ENCODE measurements at places on chromosomes 1 and 21.

- peak; percentile 46 for DNase-seq
Observed at GRCh38 chr1:110829955-110830553, 42.9 kb upstream of the CD53 start.

DNA sequence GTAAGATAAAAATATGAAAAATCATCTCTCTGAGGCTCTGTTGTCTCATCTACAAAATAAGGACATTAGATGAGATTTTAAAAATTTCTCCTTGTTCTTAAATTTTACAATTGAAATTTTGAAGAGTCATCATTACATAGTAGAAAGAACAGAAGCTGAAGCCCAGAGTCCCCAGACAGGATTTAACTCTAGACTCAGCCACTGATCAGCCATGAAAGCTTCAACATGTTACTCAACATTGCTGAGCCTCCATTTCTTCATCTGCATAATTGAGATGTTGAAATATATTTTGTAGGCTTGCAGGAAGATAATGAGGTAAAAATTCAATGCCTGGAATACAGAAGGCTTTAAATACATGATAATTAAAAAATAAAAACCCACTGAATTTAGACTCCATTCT lies 633.3 kb downstream of the LMO4 start:
- no peak for DNase-seq

GRCh38 chr1:178798232-178798861 lies 72.5 kb downstream of the ANGPTL1 start:
- no peak for DNase-seq

GRCh38 chr1:47174656-47175020 lies 15.2 kb downstream of the PDZK1IP1 start:
- DNase-seq = no peak

DNA sequence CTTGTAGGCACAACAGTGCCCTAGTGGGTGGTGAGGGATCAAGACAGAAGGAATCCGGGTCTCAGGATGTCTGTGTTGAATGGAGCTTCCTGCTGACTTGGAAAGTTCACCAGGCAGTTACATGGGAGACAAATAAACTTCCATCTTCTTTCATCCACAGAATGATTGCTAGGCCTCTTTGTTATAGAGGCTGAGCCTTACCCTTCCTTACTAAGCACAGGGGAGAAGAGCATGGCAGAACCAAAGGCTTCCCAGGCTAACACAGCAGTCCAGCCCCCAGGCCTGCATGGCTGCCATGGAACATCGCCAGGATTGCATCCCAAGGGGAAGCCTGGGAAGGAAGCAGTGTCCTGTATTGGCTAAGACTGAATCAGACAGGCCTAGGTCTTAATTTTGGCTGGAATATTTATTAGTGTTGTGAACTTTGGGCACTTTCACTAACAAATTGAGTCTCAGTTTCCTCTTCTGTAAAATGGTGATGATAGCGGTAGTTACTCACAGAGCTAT lies 18.7 kb downstream of the HEYL start:
- DNase-seq = no peak

DNA sequence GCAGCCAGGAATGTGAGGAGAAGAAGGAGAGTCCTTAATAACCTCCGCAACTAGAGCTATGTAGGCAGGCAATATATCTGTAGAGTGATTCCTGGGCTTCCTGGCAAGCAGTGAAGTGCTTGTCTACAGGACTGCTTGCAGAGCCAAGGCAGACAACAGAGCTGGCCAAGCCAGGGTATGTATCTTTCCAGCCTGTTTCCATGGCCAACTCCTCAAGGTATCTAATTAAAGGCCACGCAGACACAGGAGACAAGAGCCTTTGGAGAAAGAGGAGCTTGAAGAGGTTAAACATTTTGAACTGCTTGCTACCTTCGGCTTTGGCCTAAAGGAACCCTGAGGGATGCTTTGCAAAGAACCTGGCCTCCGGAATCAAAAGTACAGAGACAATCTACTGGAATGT lies 137.4 kb downstream of the PIGK start:
- DNase-seq = no peak

DNA sequence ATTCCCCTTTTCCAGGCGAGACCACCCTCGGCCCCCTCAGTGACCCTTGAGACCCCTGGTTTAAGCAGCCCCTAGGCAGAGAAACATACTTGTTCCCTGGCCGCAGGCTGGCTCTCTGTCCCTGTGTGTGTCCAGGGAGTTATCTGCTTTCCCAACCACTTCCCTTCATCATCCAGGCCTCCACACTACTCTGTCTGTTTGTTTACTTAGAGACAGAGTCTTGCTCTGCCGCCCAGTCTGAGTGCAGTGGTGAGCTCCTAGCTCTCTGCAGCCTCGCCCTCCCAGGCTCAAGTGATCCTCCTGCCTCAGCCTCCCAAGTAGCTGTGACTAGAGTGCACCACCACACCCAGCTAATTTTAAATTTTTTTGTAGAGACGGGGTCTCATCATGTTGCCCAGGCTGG lies 5.8 kb upstream of the VWA1 start:
- DNase-seq = no peak

DNA sequence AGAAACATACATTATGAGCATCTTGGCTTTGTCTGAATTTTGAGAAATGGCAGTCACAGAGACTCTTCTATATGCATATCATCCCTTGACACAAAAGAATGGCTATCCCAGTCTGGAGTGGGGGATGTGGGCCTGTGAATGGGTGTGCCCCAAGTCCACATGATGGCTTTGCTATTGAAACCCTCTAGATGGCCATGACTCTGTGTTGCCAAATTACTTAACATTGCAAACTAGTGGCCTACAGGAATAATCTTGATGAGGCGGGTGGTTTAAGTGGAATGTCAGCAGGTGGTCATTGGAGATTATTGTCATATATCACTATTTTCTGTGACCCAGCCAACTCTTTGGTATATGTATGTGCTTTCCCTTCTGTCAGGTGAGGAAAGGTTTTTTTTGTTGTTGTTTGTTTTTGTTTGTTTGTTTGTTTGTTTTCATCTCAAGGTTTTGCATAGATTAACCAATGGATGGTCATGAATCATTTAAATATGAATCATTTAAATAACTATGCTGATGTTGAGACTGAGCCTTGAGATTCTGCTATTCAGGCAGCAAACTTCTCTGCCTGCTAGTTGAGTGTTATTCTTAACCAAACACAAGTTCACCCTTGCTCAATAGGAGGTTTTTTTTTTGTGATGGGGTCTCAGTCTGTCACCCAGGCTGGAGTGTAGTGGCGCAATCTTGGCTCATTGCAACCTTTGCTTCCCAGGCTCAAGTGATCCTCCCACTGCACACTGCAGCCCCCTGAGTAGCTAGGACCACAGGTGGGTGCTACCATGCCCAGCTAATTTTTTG lies 103.0 kb downstream of the NOS1AP start:
- no peak for DNase-seq

GRCh38 chr1:28290851-28291250 lies 31.5 kb downstream of the SESN2 start:
- peak; percentile 56 for DNase-seq

- DNase-seq = no peak
Observed at GRCh38 chr1:26362331-26362730, 8.4 kb upstream of the CRYBG2 start.

- DNase-seq = peak; percentile 82
Observed at GRCh38 chr1:1437904-1438376, 2.5 kb downstream of the VWA1 start.

- peak; percentile 45 for DNase-seq
Observed at GRCh38 chr1:200483491-200484143, 73.8 kb upstream of the ZNF281 start.
